Tibial nerve (tissue), 4 donors: ENCODE measurements at places on chromosomes 4 and X. TPM values are rescaled to one million over a fixed set of nuclear protein-coding genes. Genes with fewer than 3 reads are reported as not detected.
A peak's percentile ranks its signal among the peaks of the same experiment; 100 is the strongest.

DNA sequence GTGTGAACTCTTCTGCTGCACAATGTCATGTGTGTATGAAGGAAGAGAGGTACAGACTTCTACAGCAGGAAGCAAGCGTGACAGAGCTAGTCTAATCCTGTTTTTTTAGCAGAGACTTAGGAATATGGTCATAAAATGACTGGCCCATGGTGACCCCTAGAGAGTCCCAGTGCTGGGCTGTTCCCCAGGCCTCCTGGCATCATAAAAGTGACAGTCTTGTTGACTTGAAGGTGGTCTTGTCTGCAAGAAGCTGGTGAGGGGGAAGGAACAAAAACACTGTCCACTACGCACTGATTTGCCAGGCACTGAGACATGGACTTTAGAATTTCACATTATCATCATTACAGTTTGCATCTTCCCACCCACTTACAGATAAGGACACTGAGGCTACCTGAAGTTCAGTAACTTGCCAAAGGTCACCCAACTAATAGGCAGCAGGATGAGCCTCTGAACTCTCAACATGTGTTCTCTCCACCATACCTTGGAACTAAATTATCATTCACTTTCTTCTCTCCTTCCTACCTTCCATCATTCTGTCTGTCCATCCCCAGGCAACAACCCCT, 63.0 kb downstream of the HADH start:
- DNase-seq, result no peak

- no peak for DNase-seq
These were observed 33.4 kb upstream of the PHKA2 start for GRCh38 chrX:19017271-19017670.

PAK3 gene
- 24.9 TPM for total RNA-seq

- no peak for DNase-seq
These were observed 4.7 kb upstream of the MSX1 start for GRCh38 chr4:4854649-4855295.

GRCh38 chr4:84944947-84945346, 21.5 kb downstream of the WDFY3 start:
- no peak for DNase-seq

DNA sequence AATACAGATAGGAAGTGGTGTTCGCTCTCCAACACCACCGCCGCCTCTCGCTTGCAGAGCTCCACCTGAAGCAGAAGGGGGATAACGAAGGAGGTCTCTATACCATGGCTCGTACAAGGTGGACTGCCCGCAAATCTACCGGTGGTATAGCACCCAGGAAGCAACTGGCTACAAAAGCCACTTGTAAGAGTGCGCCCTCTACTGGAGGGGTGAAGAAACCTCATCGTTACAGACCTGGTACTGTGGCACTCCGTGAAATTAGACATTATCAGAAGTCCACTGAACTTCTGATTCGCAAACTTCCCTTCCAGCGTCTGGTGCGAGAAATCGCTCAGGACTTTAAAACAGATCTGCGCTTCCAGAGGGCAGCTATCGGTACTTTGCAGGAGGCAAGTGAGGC, 5.2 kb upstream of the BMP15 start:
- DNase-seq, result no peak

BMP3 gene
- 17.4 TPM for total RNA-seq

- no peak for DNase-seq
These were observed 111.0 kb upstream of the WDR17 start for GRCh38 chr4:175954685-175955084.

MAGEA2B gene
- not detected for total RNA-seq

- no peak for DNase-seq
These were observed 119.8 kb upstream of the TSPAN5 start for GRCh38 chr4:98778206-98778605.

CDS1 gene
- 0.59 TPM for total RNA-seq

FRYL gene
- 88.3 TPM for total RNA-seq

DNA sequence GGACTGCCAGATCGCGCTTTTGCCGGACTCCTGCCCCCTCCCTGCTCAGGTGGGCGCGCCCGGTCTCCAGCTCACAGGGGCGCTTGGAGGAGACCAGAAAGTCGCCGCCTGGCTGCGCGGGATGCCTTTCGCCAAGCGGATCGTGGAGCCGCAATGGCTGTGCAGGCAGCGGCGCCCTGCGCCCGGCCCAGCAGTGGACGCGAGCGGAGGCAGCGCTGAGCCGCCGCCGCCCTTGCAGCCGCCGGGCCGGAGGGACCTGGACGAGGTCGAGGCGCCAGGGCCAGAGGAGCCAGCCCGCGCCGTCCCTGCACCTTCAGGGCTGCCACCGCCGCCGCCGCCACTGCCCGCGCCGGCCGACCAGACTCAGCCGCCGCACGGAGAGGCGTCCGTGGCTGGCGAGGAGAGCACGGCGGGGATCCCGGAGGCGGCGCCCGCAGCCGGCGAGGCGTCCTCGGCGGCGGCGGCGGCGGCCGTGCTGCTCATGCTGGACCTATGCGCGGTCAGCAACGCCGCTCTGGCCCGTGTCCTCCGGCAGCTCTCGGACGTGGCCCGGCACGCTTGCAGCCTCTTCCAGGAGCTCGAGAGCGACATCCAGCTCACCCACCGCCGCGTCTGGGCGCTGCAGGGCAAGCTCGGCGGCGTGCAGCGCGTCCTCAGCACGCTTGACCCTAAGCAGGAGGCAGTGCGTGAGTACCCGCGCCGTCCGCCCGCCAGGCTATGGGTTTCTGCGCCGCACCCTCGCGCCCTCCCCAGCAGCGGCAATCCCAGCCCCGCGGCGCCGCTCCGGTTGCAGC, 834 bp downstream of the NHS start:
- peak; percentile 13 for DNase-seq

DNA sequence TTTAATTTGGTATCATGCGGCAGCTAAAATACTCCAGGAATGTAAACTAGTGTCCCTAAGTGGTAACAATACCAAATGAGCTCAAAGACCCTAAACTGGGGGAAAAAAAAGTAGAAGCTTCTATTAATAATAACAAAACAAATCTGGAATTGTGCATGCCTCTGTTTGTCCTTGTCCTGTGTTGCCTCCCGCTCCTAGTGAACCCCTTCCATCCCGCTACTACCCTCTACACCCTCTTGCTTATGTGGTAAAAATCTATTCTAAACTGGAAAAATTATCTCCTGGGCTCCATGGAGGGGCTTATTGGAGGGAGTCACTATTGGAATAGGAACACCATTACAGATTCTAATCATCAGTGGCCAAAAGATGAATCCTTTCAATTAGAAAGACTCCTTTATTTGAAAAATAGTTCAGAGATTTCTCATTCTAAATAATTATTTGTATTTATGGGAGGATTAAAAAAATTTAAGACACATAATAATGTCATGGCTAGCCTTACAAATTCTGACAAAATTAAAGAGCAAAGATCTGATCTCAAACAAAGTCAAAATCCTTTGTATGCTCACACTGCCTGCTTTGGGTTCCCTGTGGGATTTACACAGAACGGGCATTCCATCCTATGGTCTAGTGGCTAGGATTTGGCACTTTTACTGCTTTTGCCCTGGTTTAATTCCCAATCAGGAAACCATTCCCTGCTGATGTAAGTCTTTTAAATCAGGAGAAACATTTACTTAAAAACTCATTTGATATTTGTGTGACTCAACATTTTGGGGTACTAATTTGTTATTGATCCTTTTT, 34.7 kb upstream of the FMR1 start:
- DNase-seq, result no peak

GRCh38 chr4:44162538-44163270, 285.9 kb downstream of the KCTD8 start:
- DNase-seq, result no peak
